Posterior cingulate gyrus (tissue), 11 donors: ENCODE measurements at places on chromosomes 6 and 20.

DNA sequence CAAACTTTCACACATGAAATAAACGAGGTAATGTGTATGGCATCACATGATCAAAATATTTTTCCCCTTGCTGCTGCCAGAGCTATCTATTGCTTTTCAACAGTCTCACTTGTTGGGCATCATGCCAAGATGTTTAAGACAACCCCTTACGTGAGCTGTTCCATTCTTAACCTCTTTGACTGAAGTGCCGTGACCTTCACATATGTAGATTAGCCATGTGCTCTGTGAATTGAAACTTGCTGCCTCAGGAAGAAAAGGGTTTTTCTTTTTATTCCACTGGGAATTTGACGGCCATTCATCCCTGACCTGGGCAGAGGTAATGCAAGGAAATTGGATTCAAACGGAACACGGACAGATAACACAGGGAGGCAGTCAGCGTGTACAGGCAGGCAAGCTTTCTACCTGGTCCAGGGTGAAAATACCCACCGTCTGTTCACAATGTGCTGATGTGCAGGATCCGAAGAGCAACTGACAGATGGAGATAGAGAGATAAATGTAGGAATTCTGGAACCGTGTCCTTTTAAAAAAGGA is 14.2 kb downstream of the ARID1B start:
- DNase-seq, result no peak

GRCh38 chr6:20409427-20409971 is 7.8 kb downstream of the E2F3 start:
- no peak for DNase-seq

GRCh38 chr6:7402716-7403115 is 13.1 kb downstream of the RIOK1 start:
- DNase-seq, result no peak

- no peak for DNase-seq
Observed at GRCh38 chr6:149938571-149939355, 3.1 kb upstream of the ULBP2 start.

DNA sequence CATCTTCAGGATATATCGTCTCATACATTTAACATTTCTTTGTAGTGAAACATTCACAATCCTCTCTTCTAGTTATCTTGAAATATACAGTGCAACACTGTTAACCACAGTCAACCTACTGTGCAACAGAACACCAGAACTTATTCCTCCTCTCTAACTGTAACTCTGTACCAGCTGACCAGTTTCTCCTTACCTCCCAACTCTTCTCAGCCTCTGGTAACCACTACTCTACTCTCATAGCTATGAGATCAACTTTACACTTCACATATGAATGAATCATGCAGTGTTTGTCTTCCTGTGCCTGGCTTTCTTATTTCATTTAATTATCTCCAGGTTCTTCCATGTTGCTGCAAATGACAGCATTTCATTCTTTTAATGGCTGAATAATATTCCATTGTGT is 337.6 kb downstream of the BTBD9 start:
- no peak for DNase-seq

DNA sequence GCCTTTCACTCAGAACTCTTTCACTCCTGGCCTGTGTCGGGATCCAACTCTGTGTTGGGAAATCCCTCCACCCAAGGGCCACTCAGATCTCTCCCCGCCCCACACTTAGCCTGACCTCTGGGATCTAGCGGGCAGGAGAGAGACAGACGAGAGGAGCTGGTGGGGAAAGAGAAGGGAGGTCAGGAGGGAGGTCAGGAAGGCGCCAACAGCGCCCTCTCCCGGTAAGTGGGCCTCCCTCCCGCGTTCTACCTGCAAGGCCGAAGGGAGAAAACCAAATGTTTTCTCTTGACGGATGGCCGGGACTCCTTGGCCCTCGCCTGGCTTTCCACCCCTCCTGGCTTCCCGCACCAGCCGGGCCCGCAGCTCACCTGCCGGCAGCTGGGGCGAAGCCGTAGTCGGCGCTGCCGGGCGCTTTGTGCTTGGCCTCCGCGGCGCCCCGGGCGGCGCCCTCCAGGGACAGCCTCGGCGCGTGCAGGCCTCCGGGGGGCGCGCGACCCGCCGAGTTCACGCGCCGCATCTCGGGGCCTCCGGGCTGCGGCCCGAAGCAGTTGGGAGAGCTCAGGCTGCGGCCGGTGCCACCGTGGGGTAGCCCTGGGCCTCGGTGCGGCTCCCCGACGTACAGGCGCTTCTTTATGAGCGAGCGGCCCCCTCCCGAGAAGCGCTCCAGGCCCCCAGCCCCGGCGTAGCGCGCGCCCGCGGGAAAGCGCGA is 38.2 kb downstream of the C6orf132 start:
- no peak for DNase-seq

GRCh38 chr20:11204926-11205768 is 531.3 kb upstream of the JAG1 start:
- DNase-seq, result peak; percentile 20

- DNase-seq, result peak; percentile 36
Observed at GRCh38 chr20:8721098-8721497, 347.8 kb upstream of the PLCB4 start.

DNA sequence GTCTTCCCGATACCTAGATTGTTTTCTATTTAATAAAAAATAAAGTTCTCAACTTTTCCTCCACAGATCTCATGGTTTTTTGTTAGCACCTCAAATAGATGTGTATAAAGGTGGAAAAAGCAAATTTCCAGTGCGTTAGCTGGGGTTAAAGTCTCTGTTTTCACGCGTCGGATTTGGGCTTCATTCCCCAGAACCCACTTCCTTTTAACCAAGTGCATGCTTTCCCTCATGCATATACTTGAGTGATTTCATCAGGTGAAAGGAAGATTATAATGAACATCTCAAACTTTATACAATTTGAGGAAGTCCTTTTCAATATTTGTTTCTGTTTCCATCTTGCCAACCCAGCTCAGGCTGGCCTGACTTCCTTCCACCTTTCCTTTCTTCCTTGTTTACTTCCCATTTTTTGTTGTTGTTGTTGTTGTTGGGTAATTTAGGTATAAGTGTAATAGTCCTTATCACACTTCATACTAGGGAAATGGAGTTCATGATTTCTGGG is 43.9 kb upstream of the GGTLC1 start:
- DNase-seq, result no peak

DNA sequence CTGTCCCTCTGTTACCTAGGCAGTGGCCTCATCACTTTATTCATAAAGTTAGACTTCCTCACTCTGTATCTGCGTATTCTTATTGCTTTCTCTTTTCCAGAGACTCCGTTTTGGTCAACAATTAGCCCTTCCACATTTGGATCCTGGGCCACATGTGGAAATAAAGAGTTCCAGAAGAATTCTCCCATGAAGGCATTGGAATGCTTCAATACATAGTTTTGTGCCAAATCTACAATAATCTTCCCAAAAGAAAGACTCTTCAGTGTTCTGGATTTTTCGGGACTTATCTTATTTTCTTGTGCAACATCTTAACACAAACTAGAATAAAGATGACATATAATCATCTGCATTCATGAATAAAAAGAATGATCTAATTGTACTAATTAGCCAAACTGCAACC is 187.7 kb upstream of the BMP2 start:
- no peak for DNase-seq

DNA sequence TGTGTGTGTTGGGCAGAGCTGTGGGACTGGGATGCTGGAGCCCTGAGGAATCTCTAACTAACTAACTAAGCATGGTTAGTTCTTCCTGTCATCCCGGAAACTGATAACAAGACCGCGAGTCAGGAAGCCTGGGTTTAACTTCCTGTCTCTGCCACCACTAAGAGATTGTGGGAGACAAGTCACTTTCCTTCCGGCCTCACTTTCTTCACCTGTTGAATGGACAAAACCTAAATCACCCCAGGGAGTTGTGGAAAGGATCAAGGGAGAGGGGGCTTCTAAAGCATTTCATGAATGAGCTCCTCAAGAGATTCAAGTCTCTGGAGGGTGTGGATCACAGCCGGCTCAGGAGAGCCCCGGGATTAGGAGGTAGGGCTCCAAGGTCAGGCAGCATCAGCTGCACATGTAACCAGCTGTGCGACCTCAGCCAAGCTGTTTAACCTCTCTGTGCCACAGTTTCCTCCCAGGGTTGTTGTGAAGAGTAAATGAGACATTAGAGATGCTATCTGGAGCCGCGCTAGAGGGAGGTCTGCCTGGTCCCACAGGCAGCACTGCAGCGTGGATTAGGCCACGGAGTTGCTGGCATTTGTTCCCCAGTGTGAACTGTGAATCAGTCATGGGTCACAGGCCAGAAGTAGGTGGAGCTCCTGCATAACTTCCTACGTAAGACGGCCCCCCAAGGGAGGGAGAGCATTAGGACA is 105.1 kb downstream of the TOX2 start:
- DNase-seq, result no peak

DNA sequence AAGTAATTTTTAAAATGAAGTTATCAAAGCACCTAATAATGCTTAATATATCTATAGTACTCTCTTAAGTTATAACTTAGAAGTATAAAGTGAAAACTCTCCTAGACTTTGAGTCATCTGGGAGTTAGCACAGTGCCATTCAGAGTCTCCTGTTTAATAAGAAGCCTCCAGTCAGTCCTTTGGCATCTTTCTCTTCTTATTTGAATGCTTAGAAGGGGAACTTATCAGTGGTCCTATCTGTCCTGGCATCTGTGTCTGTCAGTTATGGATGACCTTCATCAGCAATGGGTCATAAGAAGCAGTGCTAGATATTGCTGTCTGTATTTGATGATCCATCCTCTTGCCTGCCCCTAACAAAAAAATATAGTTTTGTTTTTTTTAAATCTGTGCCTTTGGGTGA is 15.2 kb downstream of the TMEM200A start:
- no peak for DNase-seq

DNA sequence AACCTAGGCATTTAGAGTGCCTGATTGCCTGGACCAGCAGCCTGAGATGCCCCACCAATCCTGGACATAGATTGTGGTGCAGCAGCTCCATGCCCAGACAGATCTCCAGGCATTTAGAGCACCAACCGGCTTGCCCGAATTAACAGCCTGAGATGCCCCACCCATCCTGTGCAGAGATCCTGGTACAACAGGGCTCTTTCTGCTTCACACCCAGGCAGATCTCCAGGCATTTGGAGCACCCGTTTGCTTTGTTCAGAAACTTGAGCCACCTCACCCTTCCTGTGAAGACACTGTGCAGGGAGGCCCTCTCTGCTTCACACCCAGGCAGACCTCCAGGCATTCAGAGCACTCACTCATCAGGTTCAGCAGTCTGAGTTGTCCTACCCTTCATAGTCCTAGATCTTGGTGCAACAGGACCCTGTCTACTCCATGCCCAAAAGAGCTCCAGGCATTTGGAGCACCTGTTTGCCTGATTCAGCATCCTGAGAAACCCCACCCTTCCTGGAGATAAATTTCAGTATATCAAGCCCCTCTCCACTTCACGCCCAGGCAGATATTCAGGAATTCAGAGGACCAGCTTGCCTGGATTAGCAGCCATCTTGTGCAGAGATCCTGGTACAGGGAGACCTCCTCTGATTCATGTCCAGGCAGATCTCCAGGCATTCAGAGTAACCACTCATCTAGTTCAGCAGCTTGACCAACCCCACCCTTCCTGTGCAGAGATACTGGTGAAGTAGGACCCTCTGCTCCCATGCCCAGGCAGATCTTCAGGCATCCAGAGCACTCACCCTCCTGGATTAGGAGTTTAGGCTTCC is 189.2 kb upstream of the FERMT1 start:
- no peak for DNase-seq

DNA sequence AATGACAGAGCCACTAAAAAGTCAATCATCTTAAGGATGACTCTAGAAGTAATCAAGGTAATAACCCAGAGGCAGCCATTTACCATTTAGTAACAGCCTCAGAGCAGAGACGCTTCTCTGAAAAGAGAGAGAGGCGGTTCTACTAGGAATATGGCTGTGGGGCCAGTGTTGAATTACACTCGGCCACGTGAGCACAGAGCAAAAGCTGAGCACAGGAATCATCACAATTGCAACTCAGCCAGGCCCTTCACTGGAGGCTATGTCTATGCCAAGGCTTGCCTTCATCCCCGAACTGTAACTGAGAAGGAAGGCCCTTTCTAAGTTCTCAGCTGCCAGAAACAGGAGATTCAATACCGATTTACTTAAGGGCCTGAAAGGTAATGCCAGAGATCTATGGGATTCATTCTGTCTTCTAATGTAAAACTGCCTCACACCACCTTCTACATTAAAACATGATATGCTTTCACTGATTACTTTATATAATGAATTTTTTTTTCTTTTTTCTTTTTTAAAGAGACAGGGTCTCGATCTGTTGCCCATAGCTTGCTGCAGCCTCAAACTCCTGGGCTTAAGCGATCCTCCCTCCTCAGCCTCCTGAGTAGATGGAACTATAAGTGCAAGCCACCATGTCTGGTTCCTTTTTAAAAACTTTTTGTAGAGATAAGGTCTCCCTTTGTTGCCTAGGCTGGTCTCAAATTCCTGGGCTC is 67.6 kb downstream of the NUDT3 start:
- no peak for DNase-seq

- no peak for DNase-seq
Observed at GRCh38 chr6:118397671-118398465, 150.2 kb upstream of the PLN start.

DNA sequence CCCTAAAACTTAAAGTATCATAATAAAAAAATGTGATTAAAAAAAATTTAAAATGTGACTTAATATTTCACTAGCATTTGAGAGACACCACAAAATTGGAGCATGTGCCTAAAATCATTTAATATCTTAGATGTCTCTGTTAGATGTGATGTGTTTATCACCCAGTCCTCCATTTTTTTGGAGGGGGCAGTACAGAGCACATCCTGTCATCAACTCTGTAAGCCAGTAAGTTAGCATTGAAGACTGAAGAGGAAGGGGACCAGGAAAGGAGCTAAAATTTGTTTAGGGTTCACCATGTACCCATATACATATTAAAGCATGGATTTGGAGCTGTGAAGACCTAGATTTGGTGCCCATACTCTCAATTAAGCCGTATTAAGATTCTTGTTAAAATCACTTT is 30.7 kb upstream of the ADIG start:
- no peak for DNase-seq

DNA sequence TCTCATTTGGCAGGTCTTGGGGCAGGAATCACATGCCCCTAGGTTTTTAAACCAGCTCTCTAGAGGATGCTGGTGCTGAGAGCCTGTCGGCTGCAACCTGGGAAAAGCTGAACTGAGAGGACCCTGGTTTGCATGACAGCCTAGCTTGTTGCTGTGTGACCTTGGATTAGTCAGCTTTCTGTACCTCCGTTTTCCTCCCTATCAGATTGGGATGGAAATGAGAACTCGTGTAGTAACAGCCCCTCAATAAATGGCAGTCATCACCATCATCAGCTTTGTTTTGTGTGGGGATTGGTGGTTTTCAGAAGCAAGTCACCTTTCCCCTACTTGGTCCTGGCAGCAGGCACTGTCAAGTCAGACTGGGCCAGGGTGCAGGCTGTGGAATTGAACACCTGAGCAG is 75.2 kb upstream of the MYL9 start:
- no peak for DNase-seq

DNA sequence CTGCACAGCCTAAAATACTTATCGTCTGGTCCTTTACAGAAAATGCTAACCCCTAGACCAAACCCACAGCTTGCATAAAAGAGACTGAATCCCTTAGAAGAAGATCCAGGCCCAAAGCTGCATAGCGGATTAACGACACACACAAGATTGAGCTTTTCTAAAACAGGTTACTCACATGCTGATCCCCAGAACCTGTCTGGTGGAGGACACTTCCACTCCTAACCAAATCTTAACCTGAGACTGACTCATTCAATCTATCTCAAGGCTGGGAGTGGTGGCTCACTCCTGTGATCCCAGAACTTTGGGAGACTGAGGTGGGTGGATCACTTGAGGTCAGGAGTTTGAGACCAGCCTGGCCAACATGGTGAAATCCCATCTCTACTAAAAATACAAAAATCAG is 2.8 kb upstream of the SLPI start:
- DNase-seq, result no peak
